ENCODE measurements at places on chromosomes 5 and 9.

DNA sequence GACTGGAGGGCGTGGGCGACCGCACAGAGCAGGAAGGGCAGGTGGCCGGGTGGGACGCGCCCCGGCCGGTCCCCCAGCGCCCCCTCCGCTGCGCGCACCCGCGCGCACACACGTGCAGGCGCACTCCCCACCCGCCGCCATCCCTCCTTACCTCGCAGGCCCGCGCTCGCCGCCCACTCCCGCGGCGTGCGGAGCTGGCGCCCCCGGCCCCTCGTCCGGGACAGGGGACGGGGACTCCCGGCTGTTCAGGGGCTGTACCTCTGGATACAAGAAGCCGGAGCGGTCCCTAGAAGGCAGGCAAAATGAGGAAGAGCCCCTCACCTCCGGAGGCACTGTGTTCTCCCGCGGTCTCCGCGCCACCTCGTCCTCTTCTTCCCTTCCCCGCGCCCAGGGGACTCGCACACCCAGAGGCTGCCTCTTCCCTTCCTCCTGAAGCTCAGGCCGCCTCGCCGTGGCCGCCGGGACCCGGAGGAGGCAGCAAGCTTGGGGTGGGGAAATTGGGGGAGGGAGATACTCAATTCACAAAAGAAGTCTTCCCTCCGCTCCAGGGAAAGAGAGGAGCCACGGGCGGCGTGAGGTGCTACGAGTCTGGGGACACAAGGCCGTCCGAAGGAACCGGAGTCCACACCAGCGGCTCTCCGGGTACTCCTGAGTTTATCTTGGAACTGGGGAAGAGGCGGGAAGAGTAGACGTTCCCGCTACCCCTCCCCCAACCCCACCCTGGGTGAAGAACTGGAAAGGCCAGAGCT lies 1.4 kb upstream of the GABRB2 start:
- DNase-seq: no peak

- DNase-seq: no peak
Observed at GRCh38 chr5:153569036-153569435, 78.6 kb downstream of the GRIA1 start.

- DNase-seq: no peak
Observed at GRCh38 chr9:26685818-26686217, 206.8 kb downstream of the CAAP1 start.

DNA sequence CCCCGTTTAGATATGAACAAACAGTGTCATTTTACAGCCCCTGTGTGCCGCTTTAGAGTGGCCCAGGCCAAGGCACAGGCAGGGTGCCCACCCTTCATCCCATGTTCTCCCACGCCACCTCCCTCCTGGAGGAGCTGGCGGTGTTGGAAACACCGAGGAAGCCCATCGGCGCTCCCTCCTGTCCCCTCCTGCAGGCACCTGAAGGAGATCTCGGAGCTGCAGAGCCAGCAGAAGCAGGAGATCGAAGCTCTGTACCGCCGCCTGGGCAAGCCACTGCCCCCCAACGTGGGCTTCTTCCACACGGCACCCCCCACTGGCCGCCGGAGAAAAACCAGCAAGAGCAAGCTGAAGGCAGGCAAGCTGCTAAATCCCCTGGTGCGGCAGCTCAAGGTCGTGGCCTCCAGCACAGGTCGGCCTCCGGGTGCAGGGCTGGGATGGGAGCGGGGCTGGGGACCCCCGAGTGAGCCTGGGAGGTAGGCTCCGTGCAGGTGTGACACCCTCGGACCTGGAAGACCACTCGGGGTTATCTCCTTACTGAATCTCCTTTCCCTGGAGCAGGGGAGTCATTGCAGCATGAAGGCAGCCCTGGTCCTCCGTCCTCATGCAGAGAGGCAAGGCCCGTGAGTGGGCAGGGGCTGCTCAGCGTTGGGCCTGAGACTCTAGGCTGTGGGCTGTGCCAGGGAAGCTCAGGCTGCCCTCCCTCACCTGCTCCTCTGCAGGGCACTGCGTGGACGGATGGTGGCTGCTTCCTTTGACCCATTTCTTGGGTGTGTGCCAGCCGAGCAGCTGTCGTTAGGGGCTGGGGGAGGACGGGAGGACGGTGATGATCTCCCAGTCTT lies 113.9 kb downstream of the WNK2 start:
- no peak for DNase-seq

DNA sequence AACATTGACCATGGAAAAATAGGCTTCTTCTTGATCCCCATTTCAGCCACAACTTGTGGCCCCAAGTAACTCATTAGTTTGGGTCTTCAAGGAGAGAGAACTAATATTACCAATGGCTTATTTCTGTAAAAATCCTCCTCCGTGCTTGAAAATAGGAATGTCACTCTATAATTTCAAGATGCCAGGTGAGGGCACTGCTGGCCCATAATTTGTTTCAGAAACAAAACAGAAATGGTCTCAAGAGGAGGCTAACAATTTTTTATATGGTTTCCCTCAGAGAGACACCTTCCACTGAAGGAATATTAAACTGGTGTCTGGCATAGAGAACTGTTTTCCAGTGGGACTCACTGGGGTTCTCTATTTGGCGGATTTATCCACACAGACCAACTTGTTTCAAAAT lies 437.0 kb upstream of the TRPC7 start:
- no peak for DNase-seq

DNA sequence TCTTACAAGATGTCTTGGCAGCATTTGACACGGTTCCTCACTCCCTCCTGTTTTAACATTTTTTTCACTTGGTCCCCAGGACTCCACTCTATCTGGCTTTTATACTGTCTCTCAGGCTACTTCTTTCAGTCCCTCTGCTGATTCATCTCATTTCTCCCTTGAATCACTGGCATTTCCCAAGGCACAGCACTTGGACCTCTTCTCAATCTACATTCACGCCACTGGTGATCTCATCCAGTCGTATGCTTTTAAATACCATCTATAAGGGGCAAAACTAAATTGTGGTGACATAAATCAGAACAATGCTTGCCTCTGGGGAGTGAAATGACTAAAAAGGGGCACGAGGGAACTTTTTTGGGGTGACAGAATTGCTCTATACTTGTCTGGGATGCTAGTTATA lies 47.1 kb downstream of the MAPKAP1 start:
- DNase-seq: no peak

GRCh38 chr9:13878241-13878711 lies 435.7 kb downstream of the NFIB start:
- DNase-seq: no peak

- DNase-seq: no peak
Observed at GRCh38 chr5:64790210-64790609, 21.5 kb downstream of the CWC27 start.

DNA sequence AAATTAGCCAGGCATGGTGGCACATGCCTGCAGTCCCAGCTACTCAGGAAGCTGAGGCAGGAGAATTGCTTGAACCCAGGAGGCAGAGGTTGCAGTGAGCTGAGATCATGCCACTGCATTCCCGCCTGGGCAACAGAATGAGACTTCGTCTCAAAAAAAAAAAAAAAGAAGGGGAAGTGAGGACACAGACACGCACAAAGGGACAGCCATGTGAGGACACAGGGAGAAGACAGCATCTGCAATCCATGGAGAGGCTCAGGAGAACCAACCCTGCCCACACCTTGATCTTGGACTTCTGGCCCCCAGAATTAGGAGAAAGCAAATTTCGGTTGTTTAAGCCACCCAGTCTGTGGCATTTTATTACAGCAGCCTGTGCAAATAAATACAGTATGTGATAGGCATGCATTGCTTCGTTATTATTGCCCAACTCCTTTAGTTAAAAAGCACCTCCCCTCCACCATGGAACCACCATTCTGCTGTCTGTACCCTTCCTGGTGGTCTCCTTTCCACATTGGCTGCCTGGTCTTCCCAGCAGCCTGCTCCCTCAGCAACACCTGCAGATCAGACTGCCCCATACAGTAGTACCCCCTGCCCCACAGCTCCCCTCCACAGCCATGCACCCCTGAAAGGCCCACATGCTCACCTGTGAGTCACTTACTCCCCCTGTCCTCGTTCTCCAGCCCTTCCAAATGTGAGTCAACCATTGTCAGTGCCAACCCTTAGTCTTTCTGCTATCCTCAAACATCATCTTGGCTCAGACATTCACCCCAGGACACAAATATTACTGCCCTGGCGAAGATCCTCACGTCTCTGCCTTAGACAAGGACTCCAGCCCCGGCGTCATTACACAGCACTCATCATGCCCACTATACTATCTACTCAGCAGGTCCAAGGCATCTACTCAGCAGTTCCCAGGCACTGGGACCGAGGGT lies 128.8 kb downstream of the ROR2 start:
- DNase-seq: no peak

DNA sequence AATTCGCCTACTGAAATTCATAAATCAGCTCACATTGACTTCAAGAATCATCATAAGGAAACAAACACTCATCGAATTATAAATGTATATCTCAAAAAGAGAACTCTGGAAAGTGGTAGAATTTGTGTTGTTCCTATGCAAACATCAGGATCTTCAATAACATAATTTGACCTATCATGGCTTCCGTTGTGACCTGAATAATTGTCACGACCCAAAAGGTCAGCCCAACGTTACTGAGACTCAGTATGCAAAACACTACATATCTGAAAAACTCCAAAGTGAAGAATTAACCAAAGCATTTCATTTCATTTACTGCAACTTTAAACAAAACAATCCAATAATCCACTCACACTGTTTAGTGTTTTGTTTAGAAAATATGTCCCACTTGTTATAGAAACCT lies 1.2 kb downstream of the RAPGEF6 start:
- no peak for DNase-seq

DNA sequence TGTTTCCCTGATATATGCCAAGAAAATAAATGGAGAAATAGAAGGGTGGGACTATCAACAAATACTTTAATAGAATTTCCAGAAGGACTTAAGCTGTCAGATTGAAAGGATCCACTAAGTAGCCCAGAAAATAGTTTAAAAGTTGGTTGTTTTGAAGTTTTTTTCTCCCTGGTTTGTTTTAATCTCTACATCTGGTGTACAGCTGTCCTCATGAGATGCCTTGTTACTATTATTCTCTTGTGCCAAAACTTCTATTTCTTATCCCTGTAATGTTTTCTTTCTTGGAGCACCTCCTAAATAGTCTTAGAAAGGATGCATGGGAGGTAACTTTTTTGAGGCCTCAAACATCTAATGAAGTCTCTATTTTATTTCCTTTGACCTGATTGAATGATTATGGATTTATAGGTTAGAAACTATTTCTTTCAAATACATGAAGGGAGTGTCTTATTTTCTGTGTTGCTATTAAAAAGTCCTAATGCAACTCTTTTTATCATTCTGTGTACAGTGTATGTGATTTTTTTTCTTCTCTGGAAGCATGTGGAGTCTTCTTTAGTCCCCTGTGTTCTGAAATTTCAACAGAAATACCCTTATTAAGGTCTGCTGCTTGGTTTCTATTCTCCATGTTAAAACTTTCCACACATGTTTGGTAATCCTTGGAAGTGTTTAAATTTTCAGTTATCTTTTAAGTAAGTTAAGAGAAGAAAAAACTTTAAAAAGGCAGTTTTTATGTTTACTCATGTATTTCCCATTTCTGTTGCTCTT lies 140.0 kb upstream of the CDKN2B start:
- DNase-seq: no peak

- DNase-seq: no peak
Observed at GRCh38 chr9:3516667-3517330, 9.0 kb downstream of the RFX3 start.

DNA sequence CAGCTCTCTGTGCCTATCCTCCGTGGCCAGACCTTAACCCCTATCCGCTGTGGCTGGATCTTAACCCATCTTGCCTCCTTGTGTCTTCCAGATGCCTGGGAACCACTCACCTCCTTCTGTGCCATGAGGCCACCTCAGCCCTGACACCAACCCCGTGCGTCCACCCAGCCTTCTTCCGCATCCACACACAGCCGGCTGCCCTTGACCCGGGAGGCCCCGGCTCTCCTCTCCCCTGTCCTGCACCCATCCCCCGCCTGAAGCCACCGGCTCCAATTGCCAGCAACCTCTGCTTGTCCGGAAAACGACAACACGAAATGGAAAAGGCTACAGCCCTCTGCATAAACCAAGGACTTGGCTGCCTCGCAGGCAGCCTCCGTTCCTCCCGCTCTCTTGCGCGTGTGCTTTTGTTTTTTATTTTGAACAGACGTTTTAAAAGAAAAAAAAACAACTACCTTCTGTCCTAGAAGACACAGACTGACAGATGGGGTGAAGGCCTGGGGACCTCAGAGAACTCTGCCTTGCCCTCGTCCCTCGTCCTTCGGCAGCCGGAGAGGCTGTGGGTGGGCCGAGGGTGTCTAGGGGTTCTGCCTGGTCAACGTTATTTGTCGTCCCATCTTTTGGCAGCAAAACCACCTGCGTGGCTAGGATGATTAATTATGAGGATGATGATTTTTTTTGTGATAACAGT lies 32.5 kb upstream of the HMCN2 start:
- DNase-seq: no peak

DNA sequence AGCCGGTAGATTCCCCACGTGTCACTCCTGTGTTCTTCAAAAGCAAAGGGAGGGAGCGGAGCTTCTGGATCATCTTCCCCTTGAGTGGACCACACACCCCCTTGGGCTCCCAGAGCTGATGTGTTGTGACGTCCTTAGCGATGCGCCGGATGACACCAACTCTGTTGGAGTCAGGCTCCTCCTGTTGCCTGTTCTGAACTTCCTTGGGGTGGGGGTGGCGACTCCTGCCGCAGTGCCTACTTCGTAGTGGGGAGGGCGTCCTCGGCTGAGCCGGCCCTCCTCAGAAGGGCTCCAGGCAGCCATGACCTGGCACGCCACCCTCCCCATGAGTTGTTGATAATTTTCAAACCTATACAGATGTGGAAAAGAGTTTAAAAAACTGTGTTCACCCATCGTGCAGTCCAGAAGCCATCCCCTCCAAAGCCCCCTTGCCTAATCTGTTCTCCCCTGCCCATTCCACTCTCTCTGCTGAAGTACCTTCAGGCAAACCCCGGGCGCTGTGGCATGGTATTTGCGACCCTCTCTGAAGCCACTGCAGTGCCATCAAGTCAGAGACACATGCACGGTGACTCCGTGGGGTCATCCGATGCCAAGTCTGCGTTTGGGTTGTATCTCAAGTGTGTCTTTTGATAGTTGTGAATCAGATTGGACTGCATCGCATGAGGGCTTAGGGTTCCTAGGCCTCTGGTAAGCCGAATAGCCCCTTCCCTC lies 16.7 kb downstream of the EXOC3 start:
- no peak for DNase-seq

DNA sequence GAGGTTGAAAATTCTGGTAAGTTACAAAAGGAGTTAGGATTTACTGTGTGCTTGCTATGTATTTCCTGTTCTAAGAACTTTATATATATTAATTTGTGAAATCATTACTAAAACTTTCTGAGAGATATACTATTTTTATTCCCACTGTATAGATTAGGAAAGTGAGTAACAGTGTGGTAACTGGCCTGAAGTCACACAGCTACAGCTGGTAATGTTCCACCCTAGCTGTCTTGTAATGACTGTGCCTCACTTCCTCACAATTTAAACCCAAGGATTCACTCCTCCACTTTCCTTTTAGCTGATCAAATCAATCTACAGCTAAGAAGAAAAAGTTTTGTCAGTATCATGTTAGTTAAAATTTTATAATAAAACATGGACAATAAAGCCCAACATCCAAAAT lies 278.8 kb downstream of the GAS1 start:
- no peak for DNase-seq

Measured in esophagus squamous epithelium (tissue), 5 donors.